ENCODE measurements at places on chromosomes 2 and 18.

DNA sequence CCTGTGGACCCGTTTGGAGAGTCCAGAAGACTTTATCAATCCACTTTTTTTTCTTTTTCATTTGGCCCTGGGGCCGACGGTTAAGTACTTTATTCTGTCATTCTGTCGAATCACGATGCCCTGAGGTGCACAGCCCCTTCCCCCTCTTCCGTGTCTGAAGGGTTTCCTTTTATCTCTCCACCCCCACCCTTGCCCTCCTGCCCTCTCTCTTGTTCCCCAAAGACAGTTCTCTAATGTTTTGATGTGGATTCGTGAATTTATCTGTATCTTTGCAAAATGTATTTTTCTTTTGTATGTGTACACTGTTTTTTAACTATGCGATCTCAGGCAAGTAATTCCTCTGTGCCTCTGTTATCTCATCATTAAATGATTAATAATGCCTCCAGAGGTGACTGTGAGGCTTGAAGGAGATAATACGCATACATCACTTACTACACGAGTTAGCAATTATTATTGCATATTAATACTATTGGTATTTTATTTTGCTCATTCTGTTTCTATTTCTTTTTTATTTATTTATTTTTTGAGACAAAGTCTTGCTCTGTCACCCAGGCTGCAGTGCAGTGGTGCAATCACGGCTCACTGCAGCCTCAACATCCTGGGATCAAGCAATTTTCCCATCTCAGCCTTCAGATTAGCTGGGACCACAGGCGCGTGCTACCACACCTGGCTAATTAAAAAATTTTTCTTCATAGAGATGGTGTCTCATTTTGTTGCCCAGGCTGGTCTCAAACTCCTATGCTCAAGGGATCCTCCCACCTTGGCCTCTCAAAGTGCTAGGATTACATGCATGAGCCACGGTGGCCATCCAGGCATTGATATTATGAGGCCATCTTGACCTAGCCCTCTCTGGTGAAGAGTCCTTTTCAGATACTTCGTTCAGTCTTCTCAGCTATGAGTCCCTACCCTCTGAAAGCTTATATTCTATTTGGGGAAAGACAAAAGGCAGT lies 1.4 kb upstream of the CASP8 start:
- peak; percentile 19 for DNase-seq

- no peak for DNase-seq
Observed at GRCh38 chr2:232260075-232260474, 118.5 kb upstream of the ALPP start.

DNA sequence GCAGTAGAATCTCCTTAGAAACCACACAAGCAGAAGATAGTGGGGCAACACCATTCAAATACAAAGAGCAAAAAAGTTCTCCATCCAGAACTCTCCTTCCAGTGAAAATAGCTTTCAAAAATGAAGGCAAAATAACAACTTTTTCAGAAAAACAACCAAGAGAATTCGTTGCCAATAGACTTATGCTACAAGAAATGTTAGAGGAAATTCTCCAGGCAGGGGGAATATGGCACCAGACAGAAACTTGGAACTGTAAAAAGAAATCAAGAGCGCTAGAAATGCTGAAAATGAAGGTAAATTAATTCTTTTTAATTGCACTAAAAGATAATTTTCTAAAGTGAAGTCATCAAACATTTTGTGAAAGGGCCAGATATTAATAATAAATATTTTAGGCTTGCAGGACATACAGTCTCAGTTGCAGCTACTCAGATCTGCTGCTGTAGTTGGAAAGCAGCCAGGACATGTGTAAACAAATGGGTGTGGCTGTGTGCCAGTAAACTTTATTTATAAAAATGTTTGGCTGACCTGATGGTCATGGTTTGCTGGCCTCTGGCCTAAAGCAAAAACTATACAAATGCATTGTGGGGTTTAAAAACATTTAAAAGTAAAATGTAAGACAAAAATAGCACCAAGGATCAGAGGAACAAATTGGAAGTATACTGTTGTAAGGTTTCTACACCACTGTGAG lies 73.7 kb upstream of the TGFA start:
- no peak for DNase-seq

- no peak for DNase-seq
Observed at GRCh38 chr2:20571231-20571630, 79.7 kb downstream of the HS1BP3 start.

GRCh38 chr2:219973136-219973535 lies 345.7 kb downstream of the SLC4A3 start:
- DNase-seq, result no peak

- no peak for DNase-seq
Observed at GRCh38 chr2:224036731-224037361, 2.2 kb downstream of the SERPINE2 start.

DNA sequence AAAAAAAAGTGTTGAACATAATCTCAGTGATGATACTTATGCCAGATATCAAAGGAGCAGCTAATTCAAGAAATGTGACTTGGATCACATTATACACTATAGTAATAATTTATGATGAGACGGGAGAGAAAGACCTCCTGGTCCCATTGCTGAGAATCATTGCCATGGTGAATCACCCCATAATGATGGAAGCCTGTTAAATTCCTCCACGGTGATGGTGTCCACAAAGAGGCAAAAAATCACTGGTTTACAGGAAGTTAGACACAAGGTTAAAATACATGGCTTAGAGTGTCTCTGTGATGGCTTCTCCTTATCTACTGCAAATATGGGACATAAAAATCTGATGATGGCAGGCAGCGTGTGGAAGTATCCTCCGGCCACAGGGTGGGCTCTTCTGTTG lies 210.0 kb downstream of the CDH2 start:
- no peak for DNase-seq

GRCh38 chr2:238891457-238892203 lies 43.7 kb downstream of the TWIST2 start:
- DNase-seq, result no peak

DNA sequence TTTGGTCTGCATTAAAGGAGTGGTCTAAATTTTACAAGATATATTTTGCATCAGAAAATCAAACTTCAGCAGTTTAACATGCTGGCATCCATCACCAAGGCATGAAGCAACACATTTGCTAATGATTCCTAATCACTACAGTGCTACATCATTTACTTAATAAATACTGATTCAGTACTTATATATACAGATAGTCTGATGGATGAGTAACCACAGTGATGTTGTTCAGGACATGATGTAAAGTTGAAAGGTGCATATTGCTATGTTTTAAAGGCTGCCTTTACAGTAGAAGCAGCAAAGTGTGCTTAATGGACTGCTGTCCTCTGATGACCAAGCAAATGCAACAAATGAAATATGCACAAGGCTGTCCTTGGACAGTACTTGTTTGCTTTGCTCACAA lies 11.1 kb downstream of the SUPT7L start:
- DNase-seq, result no peak

DNA sequence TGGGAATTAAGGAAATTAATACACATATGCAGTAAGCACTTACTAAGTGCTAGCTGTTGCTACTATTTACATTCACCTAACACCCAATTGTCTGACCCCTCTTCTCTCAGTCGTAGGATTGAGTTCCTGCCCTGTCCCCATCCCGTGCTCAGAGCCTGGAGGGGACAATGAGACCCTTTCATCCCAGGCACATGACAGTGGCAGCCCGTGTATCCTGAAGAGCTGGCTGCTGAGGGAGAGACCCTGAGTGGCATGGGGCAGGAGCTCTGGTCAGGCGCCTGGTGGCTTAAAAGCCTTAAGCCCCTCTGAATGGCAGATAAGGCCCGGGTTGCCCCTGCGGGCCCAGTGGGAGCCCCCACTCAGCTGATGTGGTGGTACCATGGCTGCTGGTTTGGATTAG lies 99.0 kb downstream of the DYSF start:
- no peak for DNase-seq

DNA sequence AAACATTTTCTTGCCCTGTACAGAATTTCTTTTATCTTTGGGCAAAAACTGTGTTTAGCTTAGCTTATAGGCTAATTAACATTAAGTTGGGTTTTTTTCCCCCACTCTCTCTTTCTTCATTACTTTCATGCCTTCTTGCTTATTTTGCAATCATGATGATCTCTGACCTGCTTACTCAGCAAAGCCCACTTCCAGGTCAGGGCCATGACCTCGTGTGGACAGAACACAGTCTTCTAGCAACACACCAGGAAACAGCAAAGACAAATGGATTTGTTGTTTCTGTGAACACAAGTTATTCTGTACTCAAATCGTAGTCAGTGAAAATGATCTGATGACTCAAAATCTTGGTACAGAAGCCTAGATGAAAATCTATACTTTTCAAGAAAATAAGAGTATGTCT lies 60.7 kb downstream of the SPATS2L start:
- no peak for DNase-seq

- DNase-seq, result no peak
Observed at GRCh38 chr18:31920277-31920676, 22.7 kb downstream of the TRAPPC8 start.

Measured in NAMALWA (cell line).